Activated naive CD8-positive, alpha-beta T cell treated with anti-CD3 and anti-CD28 coated beads for 36 hours (primary cell): ENCODE measurements at places on chromosomes 5 and 9. TPM values are rescaled to one million over a fixed set of nuclear protein-coding genes. Genes with fewer than 3 reads are reported as not detected.

The MSMP gene
- total RNA-seq, result 0.94 TPM

The IFNA13 gene
- not detected for total RNA-seq

The GDA gene
- not detected for total RNA-seq

The PCDHGB5 gene
- total RNA-seq, result 0.16 TPM

The UBAP2 gene
- 51.5 TPM for total RNA-seq

The IL9 gene
- total RNA-seq, result not detected

The SLC4A9 gene
- total RNA-seq, result not detected

The HACD4 gene
- total RNA-seq, result 5.2 TPM

The PCDHB10 gene
- not detected for total RNA-seq

The TDRD7 gene
- total RNA-seq, result 4.5 TPM

The PPP2R2B gene
- 0.30 TPM for total RNA-seq

The SPINK13 gene
- not detected for total RNA-seq

The SEMA6A gene
- total RNA-seq, result not detected

The VCAN gene
- total RNA-seq, result not detected

The COL5A1 gene
- total RNA-seq, result 0.23 TPM

The GPR151 gene
- not detected for total RNA-seq

The CREBRF gene
- 8.6 TPM for total RNA-seq

The GFI1B gene
- total RNA-seq, result not detected

- H3K36me3 ChIP-seq, result no peaks in the 10 kb centered on the region
- H3K27ac ChIP-seq, result no peak overlapping the region
- DNase-seq, result no peak
- H3K4me1 ChIP-seq, result no peaks in the 10 kb centered on the region
- peaks cover 5% of the 10 kb centered on the region for H3K27me3 ChIP-seq
Observed at GRCh38 chr5:124274949-124275348, 471.5 kb downstream of the ZNF608 start.

DNA sequence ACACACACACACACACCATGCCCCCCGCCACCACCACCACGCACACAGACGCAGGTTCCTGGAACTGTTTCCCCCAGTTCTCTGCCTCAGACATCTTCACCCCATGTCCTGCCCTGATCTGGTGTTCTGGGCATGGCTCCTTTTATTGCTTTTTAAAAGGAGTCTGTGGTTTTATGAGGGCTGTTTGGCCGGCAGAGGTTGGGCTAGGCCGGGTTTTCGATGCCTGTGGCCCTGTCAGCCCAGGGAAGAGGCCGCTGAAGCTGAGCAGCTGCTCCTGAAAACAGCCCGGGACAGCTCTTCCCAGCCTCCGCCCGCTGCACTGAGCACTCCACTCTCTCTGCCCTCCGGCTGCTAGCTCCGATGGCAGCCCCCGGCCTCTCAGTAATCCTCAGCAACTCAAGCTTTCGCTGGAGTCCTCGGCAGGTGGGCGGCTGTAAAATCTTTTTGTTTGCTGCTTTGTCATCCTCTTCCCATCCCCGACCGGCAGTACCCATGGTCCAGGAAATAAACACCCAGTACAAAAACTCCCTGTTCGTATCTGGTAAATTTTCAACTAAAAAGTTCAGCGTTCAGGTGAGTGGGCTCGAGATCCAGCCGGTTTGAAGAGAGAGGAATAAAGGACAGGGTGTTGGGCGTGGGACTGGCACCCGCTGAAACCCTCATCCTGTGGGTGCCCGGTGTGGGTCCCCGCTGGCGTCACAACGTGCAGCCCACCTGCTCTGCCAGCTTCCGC is 103.0 kb upstream of the ERCC6L2 start:
- peaks cover 10% of the 10 kb centered on the region for H3K27me3 ChIP-seq
- H3K36me3 ChIP-seq, result no peaks in the 10 kb centered on the region
- peak; percentile 18 for DNase-seq
- peaks cover 13% of the 10 kb centered on the region for H3K4me1 ChIP-seq
- peak overlapping the region; percentile 64 for H3K4me3 ChIP-seq
- H3K27ac ChIP-seq, result peak overlapping the region; percentile 69

DNA sequence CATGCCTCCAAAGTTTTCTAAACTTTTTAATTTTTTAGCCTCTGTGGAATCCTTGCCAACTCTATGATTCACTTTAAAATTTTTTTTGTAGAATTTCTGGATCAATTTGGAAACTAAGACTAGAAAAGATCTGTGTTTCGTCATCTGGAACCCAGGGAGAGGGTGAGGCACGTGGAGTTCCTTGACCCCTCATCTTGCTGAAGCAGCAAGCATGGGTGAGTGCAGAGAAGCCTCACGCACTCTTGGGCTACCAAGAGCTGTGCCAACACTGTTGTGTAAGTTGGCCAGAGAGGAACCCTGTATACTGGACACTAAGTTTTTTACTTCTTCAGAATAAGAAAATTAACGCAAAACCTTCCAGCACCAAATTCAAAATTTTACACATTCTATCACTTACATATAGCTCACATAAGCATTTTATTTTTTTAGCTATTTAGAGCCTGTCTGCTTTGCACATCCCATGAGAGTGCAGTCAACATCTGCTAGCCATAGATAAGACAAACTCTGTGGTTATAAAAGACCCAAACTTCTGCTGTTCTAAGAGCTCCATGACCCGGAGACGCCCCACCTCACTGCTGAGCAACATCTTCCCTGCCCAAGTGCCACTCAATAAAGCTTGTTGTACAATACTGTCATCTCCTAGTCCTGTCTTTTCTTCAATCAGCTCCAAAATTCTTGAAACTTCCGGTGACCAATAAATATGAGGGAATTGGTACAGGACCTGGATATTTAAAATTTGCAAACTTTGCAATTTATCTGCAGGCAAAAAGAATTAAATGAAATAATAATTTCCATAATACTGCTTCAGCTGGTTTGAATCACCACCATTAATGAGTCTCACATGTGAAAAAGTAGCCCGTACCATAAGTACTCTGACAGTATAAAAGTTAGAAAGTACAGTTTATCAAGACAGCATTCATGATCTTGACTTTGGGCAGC is 69.7 kb upstream of the ADCY2 start:
- no peaks in the 10 kb centered on the region for H3K27me3 ChIP-seq
- no peaks in the 10 kb centered on the region for H3K4me1 ChIP-seq
- no peaks in the 10 kb centered on the region for H3K36me3 ChIP-seq
- no peak overlapping the region for H3K4me3 ChIP-seq
- DNase-seq, result no peak
- H3K27ac ChIP-seq, result no peak overlapping the region

DNA sequence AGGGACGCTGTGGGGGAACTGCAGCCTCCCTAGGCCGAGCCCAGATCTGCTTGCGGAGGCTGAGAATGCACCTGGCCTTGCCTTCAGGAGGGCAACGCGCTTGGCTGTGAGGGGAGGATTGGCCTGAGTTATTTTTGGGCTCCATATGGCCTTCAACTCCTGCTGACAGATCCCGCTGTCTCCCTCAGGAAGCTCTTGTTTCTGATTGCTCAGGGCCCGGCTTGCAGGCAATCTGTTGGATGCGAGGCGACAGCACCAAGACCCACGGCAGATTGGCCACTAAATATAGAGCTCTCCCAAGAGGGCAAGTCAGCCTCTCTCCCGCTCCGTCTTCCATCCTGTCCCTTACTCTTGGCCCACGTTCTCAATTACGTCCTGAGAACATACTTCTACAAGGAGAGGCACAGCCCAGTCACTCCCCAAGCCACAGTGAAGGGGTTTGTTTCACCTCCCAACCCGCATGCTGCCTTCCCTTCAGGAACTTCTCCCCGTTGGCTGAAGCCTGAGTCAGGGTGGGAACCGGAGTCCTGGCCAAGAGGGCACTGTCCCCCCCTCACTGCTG is 53.6 kb downstream of the RASGEF1C start:
- no peaks in the 10 kb centered on the region for H3K4me1 ChIP-seq
- H3K4me3 ChIP-seq, result no peak overlapping the region
- no peak for DNase-seq
- no peaks in the 10 kb centered on the region for H3K36me3 ChIP-seq
- H3K27ac ChIP-seq, result no peak overlapping the region

GRCh38 chr9:5441043-5441442 is 3.3 kb upstream of the PLGRKT start:
- H3K4me3 ChIP-seq, result no peak overlapping the region
- peak overlapping the region; percentile 20 for H3K27ac ChIP-seq
- peaks cover 44% of the 10 kb centered on the region for H3K4me1 ChIP-seq
- H3K36me3 ChIP-seq, result peaks cover 11% of the 10 kb centered on the region

- no peak for DNase-seq
- no peaks in the 10 kb centered on the region for H3K27me3 ChIP-seq
- H3K4me3 ChIP-seq, result no peak overlapping the region
- H3K36me3 ChIP-seq, result no peaks in the 10 kb centered on the region
- H3K27ac ChIP-seq, result no peak overlapping the region
- no peaks in the 10 kb centered on the region for H3K4me1 ChIP-seq
Observed at GRCh38 chr9:135770203-135770535, 68.2 kb downstream of the KCNT1 start.

DNA sequence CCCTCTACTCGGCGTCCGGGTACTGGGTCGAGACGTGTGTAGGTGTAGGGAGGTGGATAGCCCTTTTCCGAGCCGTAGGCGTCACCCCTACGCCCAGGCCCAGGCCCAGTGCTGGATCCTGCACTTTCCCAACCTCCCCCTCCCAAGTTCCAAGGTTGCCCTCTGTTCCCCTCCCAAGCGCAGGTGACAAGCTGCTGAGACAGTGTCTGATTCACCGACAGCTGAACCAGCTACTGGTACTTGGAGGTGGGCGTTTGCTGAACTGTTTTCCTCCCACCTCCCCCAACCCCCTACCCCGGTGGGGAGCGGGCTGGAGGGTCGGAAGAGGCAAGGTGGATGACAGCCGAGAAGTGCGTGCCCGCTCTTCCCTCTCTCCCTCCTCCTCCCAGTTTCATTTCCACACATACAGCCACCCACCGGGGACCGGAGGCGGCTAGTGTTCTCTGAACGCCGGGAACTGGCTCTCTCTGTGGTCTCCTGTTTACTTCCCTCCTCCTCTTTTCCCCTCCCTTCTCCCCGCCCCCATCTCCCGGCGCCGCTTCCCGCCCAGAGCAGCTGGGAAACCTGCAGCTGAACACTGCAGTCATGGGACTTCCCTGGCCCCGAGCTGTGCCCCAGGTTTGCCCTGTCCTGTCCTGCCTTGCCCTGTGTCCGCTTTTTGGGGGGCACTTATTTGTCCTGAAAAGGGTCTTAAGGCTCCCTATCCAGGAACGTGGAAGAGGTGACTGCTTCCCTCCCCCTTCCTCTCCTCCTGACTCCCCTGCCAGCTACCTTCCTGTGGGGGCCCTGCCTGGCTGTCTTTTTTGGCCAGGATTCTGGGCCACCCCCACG is 6.2 kb upstream of the KLF9 start:
- H3K4me3 ChIP-seq, result peak overlapping the region; percentile 97
- H3K4me1 ChIP-seq, result peaks cover 38% of the 10 kb centered on the region
- no peaks in the 10 kb centered on the region for H3K36me3 ChIP-seq
- H3K27ac ChIP-seq, result peak overlapping the region; percentile 100

- H3K27me3 ChIP-seq, result no peaks in the 10 kb centered on the region
- no peak overlapping the region for H3K4me3 ChIP-seq
- DNase-seq, result no peak
- H3K36me3 ChIP-seq, result no peaks in the 10 kb centered on the region
Observed at GRCh38 chr5:21680196-21680595, 1172.9 kb downstream of the CDH12 start.

- no peaks in the 10 kb centered on the region for H3K4me1 ChIP-seq
- no peak overlapping the region for H3K27ac ChIP-seq
- H3K4me3 ChIP-seq, result no peak overlapping the region
- peaks cover 15% of the 10 kb centered on the region for H3K36me3 ChIP-seq
- no peaks in the 10 kb centered on the region for H3K27me3 ChIP-seq
- no peak for DNase-seq
Observed at GRCh38 chr9:76379494-76379893, 14.7 kb downstream of the RFK start.

DNA sequence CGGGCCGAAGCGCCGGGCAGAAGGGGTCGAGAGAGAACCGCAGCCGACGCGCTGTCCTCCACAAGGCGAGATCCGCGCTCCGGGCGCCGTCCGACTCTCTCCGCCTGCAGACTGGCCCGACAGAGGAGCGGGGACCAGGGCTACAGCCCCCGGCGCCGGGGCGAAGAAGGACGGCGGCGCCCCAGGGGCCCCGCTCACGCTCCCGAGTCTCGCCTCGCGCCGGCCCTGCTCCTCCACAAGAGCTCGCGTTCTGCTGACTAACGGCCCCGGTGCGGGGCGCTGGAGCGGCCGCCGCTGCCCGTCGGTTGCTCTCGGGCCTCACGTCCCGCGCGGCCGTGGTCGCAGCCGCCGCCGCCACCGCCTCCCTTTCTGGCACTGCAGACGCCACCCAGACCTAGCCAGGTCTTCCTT is 338 bp downstream of the ABHD17B start:
- H3K36me3 ChIP-seq, result peaks cover 12% of the 10 kb centered on the region
- DNase-seq, result no peak
- peak overlapping the region; percentile 96 for H3K4me3 ChIP-seq
- peak overlapping the region; percentile 96 for H3K27ac ChIP-seq
- peaks cover 46% of the 10 kb centered on the region for H3K4me1 ChIP-seq

GRCh38 chr9:114033397-114034103 is 44.5 kb downstream of the AMBP start:
- H3K36me3 ChIP-seq, result no peaks in the 10 kb centered on the region
- no peak overlapping the region for H3K4me3 ChIP-seq
- no peak overlapping the region for H3K27ac ChIP-seq

DNA sequence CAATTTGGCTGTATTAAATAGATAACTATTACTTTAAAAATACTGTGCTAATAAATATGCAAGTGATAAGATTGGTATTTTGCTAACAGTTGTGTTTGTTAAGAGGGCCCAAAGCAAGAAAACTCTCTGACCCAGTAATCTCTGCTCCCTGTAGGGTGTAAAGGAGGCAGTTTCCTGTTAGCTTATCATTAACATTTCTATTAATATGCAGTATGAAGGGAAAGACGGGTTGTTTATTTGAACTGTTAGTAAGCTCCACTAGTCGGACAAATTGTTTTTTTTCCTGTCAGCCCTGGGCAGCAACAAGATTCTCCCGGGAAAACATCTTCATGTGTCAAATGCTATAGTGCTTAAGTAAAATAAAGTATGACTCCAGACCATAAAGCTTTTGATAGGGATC is 35.6 kb downstream of the ERP44 start:
- no peaks in the 10 kb centered on the region for H3K27me3 ChIP-seq
- H3K36me3 ChIP-seq, result peaks cover 9% of the 10 kb centered on the region
- H3K4me3 ChIP-seq, result no peak overlapping the region
- peaks cover 24% of the 10 kb centered on the region for H3K4me1 ChIP-seq

- no peaks in the 10 kb centered on the region for H3K27me3 ChIP-seq
- H3K4me1 ChIP-seq, result no peaks in the 10 kb centered on the region
- DNase-seq, result no peak
- no peaks in the 10 kb centered on the region for H3K36me3 ChIP-seq
- H3K4me3 ChIP-seq, result no peak overlapping the region
Observed at GRCh38 chr9:89888233-89888632, 283.4 kb downstream of the GADD45G start.
